ENCODE measurements at places on chromosomes 12 and 14.

GRCh38 chr12:13247596-13247995, 51.1 kb downstream of the EMP1 start:
- no peak for DNase-seq

- no peak for DNase-seq
Observed at GRCh38 chr14:77848031-77848430, 48.1 kb downstream of the ADCK1 start.

DNA sequence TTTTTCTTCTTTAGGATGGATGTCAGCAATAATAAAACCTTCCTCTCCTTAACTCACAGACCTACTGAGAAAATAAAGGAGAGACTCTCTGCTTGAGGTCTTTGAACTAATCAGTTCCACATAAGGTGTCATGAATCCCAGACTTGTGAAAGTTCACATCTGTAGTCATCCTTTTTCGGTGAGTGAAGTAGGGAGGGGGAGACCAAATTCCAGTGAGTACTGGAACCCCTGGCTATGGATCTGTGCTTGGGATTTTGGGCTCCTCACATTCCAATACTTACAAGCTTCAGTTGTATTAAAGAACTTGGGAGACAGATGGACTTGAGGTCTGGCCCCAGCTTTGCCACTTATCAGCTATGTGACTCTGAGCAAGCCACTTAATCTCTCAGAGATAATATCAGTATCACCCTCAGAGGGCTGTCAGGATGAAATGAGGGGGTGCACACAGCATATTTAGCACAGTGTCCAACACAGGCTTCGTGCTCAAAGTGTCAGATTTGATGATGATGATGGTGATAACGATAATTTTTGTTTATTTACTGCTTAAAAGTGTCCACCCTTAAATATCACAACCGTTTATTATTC, 34.8 kb upstream of the APPL2 start:
- no peak for DNase-seq

- no peak for DNase-seq
Observed at GRCh38 chr12:104177663-104178501, 37.7 kb upstream of the TXNRD1 start.

- DNase-seq, result no peak
Observed at GRCh38 chr12:132471011-132471857, 18.7 kb upstream of the FBRSL1 start.

DNA sequence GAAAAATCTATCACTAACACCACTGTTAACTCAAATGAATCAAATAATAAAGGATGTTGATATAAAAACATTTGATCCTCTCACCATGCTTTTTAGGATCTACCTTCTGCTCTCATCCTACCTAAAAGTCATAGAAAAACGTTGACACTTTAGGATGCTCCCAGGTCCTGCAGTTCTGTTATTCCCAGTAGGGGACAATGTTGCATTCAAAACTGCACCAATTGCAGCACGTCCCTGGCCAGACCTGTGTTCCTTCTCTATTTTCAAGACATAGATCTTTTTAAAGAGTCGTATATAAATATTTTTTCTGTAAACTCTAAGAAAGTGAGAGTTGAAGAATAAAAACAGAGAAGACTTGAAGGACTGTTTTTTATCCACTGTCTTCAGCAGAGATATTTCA, 8.8 kb downstream of the AICDA start:
- no peak for DNase-seq

DNA sequence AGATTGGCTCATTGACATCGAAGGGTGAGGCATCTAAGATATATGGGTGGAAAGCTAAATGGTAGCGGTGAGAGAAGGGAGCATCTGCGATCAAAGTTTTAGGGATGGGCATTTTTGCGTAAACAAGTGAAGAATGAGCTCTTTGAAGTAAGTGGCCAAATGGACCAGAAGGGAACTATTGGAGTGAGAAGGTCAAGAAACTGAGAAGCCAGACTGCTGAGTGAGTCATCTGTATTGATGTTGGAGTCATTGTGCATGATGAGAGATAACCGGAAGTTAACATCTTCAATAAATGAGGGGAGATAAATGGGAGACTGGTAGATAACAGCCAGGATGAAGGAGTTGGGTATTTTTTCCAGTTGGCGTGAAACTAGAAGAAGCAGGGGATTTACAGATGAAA, 271.9 kb upstream of the PDE3A start:
- DNase-seq, result no peak

DNA sequence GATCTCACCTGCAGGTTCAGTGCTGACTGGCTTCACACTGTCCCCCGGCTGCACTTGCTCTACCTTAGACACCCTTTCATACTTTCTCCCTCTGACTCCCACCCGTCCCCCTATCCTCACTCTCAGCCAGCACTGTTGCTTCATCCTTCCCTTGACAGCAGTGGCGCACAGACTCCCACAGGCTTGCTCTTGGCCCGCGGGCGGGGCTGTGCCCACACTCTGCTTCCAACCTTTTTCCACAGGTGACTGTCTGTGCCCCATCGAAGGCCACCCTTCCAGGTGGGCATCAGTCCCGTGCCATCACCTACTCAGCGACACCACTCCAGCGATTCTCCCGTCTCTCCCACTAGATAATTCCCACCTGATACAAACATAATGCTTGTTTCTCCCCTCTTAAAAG, 1.0 kb upstream of the RPS6KL1 start:
- DNase-seq, result no peak

All from stimulated activated CD4-positive, alpha-beta T cell treated with anti-CD3 and anti-CD28 coated beads, TNF-alpha, amount 100 ng/mL, for 48 hours (primary cell).